Calu3 (cell line): ENCODE measurements at places on chromosomes 11 and 22. TPM values are rescaled to one million over a fixed set of nuclear protein-coding genes. Genes with fewer than 3 reads are reported as not detected.

Gene CARNS1
- total RNA-seq = 0.10 TPM in 1 of 2 replicates, not detected in the other

Gene IGLL1
- not detected in 2 replicates for total RNA-seq

Gene APOL5
- not detected in 2 replicates for total RNA-seq

Gene GLYATL1
- not detected in 2 replicates for total RNA-seq

Gene OR6A2
- 0.09 TPM in 1 of 2 replicates, not detected in the other for total RNA-seq

- H3K27ac ChIP-seq = no peak overlapping the region
- no peaks in the 10 kb centered on the region for H3K4me1 ChIP-seq
- no peak for DNase-seq
- no peak overlapping the region for H3K4me3 ChIP-seq
Measured at GRCh38 chr22:21990445-21991303, 8.1 kb upstream of the TOP3B start.

GRCh38 chr11:13923182-13923581 lies 39.3 kb upstream of the SPON1 start:
- H3K27me3 ChIP-seq = peaks cover 25% of the 10 kb centered on the region
- H3K36me3 ChIP-seq = no peaks in the 10 kb centered on the region
- no peak for DNase-seq
- peaks cover 8% of the 10 kb centered on the region for H3K4me1 ChIP-seq

DNA sequence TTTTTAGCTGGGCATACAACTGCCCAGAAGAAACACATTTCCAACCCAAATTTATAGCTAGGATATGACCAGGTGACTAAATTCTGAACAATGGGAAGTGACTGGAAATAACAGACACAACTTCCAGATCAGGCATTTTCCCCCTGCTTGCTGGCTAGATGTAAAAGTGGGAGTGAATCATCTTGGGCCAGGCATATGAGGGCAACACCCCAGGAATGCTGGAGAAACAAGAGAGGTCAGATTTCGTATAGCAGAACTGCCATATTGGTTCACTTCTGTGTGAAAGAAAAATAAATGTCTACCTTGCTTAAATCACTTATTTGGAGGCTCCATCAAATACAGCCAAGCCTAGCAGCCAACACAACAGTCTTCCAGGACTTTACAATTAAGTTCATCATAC lies 7.4 kb downstream of the ATL3 start:
- no peak for DNase-seq
- H3K27me3 ChIP-seq = no peaks in the 10 kb centered on the region
- no peak overlapping the region for H3K27ac ChIP-seq
- peaks cover 17% of the 10 kb centered on the region for H3K4me1 ChIP-seq

DNA sequence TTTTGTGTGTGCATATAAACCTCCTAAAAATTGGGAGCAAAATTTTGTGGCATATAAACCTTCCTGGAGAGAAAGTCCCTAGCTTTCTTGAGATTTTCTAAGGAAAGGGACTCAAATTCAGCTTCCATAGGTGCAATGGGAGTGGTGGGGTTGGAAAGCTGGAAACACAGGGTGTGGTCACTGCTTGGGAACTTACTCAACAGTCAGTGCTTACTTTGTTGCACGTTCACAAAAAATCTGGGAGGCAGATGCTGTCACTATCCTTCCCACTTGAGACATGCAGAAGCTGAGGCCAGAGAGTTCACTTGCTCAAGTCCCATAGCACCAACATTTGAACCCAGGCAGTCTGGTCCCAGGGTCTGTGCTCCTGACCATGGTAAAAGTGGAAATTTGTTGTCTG lies 3.9 kb upstream of the CATSPERZ start:
- H3K4me3 ChIP-seq = no peak overlapping the region
- peaks cover 4% of the 10 kb centered on the region for H3K36me3 ChIP-seq
- peaks cover 17% of the 10 kb centered on the region for H3K4me1 ChIP-seq
- peaks cover 93% of the 10 kb centered on the region for H3K27me3 ChIP-seq
- H3K27ac ChIP-seq = no peak overlapping the region

- H3K27ac ChIP-seq = no peak overlapping the region
- H3K4me1 ChIP-seq = no peaks in the 10 kb centered on the region
- no peak for DNase-seq
- H3K4me3 ChIP-seq = no peak overlapping the region
- no peaks in the 10 kb centered on the region for H3K27me3 ChIP-seq
Measured at GRCh38 chr11:73406131-73406530, 29.9 kb downstream of the RELT start.

GRCh38 chr11:71284525-71285092 lies 32.2 kb upstream of the SHANK2 start:
- peaks cover 34% of the 10 kb centered on the region for H3K36me3 ChIP-seq
- no peaks in the 10 kb centered on the region for H3K27me3 ChIP-seq
- peak overlapping the region; percentile 70 for H3K4me3 ChIP-seq
- H3K4me1 ChIP-seq = peaks cover 58% of the 10 kb centered on the region
- peak overlapping the region; percentile 88 for H3K27ac ChIP-seq

- no peak overlapping the region for H3K27ac ChIP-seq
- no peaks in the 10 kb centered on the region for H3K4me1 ChIP-seq
- DNase-seq = no peak
- no peaks in the 10 kb centered on the region for H3K36me3 ChIP-seq
- H3K4me3 ChIP-seq = no peak overlapping the region
Measured at GRCh38 chr11:121479698-121480238, 27.0 kb upstream of the SORL1-AS1 start.

DNA sequence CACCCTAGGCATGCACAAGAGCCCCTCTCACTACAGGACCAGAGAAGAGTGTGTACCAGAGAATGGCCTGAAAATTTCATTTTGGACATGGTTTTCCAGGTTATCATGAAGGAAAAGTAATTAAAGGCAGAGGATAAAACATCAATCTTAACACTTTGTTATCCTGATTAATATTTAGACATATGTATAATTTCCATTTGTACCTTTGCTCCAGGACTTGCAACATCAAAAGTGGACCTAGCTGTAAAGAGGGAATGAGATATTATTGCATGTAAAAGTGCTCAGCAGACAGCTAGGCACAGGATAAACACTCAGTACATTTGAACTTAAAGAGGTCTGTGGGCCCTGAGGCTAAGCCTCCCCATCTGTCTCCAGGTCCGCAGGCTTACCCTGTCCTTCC lies 2.0 kb upstream of the SCN4B start:
- no peak overlapping the region for H3K4me3 ChIP-seq
- H3K27me3 ChIP-seq = peaks cover 93% of the 10 kb centered on the region
- no peaks in the 10 kb centered on the region for H3K36me3 ChIP-seq
- no peaks in the 10 kb centered on the region for H3K4me1 ChIP-seq

DNA sequence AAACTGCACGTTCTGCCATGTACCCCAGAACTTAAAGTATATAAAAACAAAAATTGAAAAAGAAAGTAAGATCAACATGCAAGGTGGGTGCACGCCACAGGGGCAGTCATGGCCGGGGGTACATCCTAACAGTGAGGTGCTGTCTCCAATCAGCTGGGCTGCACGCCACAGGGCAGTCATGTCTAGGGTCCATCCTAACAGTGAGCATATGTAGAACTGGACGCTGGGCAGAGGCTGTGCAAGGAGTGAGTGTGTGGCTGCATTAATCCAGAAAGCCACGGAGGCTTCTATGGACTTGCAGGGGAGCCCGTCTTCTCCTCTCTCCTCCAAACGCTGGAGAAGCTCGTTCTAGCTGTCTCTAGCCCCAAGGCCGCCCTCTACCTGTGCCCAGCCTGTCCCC lies 1105.0 kb downstream of the BRD1 start:
- no peak overlapping the region for H3K27ac ChIP-seq
- no peaks in the 10 kb centered on the region for H3K4me1 ChIP-seq

GRCh38 chr11:2444821-2445745 lies at the start of gene KCNQ1:
Gene KCNQ1 (plus strand): TSS chr11:2445008. CDS start chr11:2445099, 91 bp downstream.
- H3K4me1 ChIP-seq = peaks cover 16% of the 10 kb centered on the region
- no peak within 1 kb of the TSS for H3K27ac ChIP-seq
- H3K4me3 ChIP-seq = peak within 1 kb of the TSS; percentile 76
- H3K36me3 ChIP-seq = peaks cover 11% of the 10 kb centered on the region

GRCh38 chr11:29616611-29617010 lies 400.2 kb downstream of the KCNA4 start:
- no peak for DNase-seq
- no peak overlapping the region for H3K27ac ChIP-seq
- no peaks in the 10 kb centered on the region for H3K36me3 ChIP-seq
- no peak overlapping the region for H3K4me3 ChIP-seq
- H3K27me3 ChIP-seq = no peaks in the 10 kb centered on the region
- H3K4me1 ChIP-seq = no peaks in the 10 kb centered on the region

DNA sequence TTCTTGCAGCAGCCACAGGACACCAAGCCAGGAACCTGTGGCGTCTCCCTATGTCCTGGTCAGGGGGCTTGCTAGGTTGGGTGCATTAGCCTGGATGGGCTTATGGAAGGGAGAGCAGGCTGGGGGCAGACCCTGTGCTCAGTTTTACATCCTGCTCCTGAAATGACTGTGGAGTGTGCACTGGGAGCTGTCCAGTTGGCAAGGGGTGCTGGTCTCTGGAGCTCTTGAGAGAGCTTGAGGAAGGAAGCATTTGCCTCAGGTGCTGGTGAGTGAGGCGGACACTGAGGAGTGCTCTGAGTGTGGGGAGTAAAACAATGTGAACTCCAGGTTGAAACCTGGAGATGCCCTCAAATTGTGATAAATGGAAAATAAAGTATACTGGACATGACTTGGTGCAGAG lies 3.4 kb downstream of the SCGB1D4 start:
- H3K4me3 ChIP-seq = no peak overlapping the region
- H3K36me3 ChIP-seq = no peaks in the 10 kb centered on the region
- DNase-seq = peak; percentile 27
- no peaks in the 10 kb centered on the region for H3K4me1 ChIP-seq
- H3K27ac ChIP-seq = no peak overlapping the region

- no peaks in the 10 kb centered on the region for H3K27me3 ChIP-seq
- no peak overlapping the region for H3K4me3 ChIP-seq
- H3K4me1 ChIP-seq = no peaks in the 10 kb centered on the region
- H3K36me3 ChIP-seq = no peaks in the 10 kb centered on the region
- DNase-seq = no peak
Measured at GRCh38 chr11:131663405-131664200, 293.2 kb downstream of the NTM start.

DNA sequence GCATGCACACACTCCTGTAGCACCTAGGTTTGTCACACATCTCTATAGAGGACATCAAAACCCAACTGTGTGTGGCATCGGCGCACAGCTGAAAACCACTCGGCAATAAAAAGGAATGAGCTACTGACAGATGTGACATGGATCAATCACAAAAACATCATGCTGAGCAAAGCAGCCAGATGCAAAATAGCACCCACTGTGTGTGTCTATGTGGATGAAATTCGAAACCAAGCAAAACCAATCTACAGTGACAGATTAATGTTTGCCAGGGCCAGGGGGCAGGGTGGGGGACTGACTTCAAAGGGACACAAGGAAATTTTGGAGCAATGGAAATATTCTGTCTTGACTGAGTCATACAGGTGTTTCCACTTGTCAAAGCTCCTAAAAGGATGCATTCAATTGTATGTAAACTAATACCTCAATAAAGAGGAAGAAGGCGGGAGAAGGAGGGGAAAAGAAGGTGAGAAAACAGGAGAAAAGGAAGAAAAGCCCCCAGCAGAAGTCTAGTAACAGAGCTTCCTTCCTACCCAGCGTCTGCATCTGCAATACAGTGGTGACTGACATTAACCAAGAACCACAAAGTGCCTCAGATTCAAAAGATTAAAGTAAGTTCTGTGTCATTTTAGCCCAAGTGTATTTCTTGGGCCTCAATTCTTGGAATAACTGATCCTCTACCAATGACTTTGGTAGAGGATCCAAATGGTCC lies 49.8 kb downstream of the PACSIN2 start:
- H3K27ac ChIP-seq = peak overlapping the region; percentile 80
- H3K27me3 ChIP-seq = no peaks in the 10 kb centered on the region
- H3K36me3 ChIP-seq = peaks cover 92% of the 10 kb centered on the region

GRCh38 chr11:35765211-35765610 lies 102.6 kb downstream of the TRIM44 start:
- no peaks in the 10 kb centered on the region for H3K36me3 ChIP-seq
- no peak overlapping the region for H3K27ac ChIP-seq
- H3K27me3 ChIP-seq = no peaks in the 10 kb centered on the region
- H3K4me1 ChIP-seq = peaks cover 36% of the 10 kb centered on the region
- no peak for DNase-seq
- H3K4me3 ChIP-seq = no peak overlapping the region

DNA sequence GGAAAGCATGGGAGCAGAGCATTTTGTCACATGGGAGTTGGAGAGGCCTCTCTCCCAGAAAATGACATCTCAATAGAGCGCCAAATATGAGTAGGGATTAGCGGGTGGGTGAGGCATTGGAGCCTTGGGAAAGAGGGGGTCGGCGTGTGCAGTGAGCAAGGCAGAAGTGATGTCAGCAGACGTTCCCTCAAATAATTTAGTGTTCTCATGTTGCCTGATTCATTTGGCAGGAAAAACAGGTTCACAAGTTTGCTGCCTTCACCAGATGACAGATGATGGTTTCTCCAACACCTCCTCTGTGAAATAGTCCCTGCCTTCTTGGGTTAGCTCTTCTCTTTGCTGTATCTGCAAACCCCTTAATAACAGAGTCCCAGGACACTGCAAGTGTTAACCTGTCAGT lies 118.5 kb upstream of the ARHGAP20 start:
- peaks cover 87% of the 10 kb centered on the region for H3K27me3 ChIP-seq
- DNase-seq = no peak
- H3K4me3 ChIP-seq = no peak overlapping the region
- H3K36me3 ChIP-seq = no peaks in the 10 kb centered on the region
- H3K27ac ChIP-seq = no peak overlapping the region

DNA sequence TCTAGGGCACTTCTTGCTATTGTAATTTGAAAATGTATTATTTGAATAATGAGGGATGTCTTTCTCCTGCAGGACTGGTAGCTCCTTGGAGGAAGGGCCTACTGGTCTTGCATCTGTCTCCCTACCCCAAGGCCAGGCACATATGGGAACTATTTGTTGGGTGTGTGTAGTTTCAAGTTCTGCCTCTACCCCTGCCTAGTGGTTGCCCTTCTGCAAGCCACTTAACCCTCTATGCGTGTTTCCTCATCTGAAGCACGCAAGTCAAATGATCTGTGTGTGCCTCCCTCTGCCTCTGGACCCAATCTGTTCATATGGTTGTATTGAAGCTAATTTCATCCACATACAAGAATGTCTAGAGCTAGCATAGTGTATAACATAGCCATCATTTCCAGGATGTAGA lies 67.0 kb downstream of the WNT11 start:
- no peaks in the 10 kb centered on the region for H3K27me3 ChIP-seq
- H3K4me3 ChIP-seq = no peak overlapping the region
- no peak for DNase-seq
- H3K4me1 ChIP-seq = no peaks in the 10 kb centered on the region
- H3K27ac ChIP-seq = no peak overlapping the region

GRCh38 chr22:44448271-44448830 lies 49.7 kb downstream of the RTL6 start:
- DNase-seq = peak; percentile 56
- peaks cover 28% of the 10 kb centered on the region for H3K27me3 ChIP-seq
- peaks cover 7% of the 10 kb centered on the region for H3K4me1 ChIP-seq
- no peak overlapping the region for H3K27ac ChIP-seq
- peaks cover 5% of the 10 kb centered on the region for H3K36me3 ChIP-seq

DNA sequence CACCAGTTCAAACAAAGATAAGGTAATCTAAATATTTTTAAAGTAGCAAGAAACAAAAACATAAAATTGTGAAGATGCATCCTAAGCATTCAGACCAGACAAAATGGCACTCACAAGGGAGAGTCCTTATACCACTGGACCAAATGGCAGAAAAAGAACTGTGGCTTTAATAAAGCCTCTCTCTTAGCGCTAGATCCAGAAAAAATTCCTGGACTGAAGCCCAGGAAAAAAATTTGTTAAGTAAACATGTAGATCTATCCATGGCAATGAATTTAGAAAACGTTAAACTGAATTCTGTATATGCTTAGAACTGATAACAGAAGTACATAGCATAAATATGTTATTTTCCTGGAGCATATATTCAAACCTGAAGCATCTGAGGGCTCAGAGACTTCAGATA lies 11.8 kb upstream of the CD59 start:
- H3K27me3 ChIP-seq = no peaks in the 10 kb centered on the region
- peaks cover 10% of the 10 kb centered on the region for H3K36me3 ChIP-seq
- DNase-seq = no peak
- H3K4me1 ChIP-seq = no peaks in the 10 kb centered on the region
- no peak overlapping the region for H3K4me3 ChIP-seq
- no peak overlapping the region for H3K27ac ChIP-seq
